ENCODE measurements at places on chromosomes 1 and 21. TPM values are rescaled to one million over a fixed set of nuclear protein-coding genes. Genes with fewer than 3 reads are reported as not detected.

Gene MTARC1
- total RNA-seq = 40.5 TPM

Gene AMY1B
- total RNA-seq = not detected

Gene ROR1
- total RNA-seq = 63.8 TPM

Gene CFAP74
- total RNA-seq = 0.93 TPM

Gene EDN2
- total RNA-seq = not detected

Gene AMY1A
- total RNA-seq = not detected

Gene SPRR2G
- total RNA-seq = not detected

Gene TNFAIP8L2
- not detected for total RNA-seq

Gene PAPPA2
- total RNA-seq = 4.1 TPM

Gene NTRK1
- not detected for total RNA-seq

Gene WRAP73
- 29.9 TPM for total RNA-seq
